Mesenchymal stem cell (in vitro differentiated cells and primary cell): ENCODE measurements at places on chromosomes 11 and 22.
A peak's percentile ranks its signal among the peaks of the same experiment; 100 is the strongest.

DNA sequence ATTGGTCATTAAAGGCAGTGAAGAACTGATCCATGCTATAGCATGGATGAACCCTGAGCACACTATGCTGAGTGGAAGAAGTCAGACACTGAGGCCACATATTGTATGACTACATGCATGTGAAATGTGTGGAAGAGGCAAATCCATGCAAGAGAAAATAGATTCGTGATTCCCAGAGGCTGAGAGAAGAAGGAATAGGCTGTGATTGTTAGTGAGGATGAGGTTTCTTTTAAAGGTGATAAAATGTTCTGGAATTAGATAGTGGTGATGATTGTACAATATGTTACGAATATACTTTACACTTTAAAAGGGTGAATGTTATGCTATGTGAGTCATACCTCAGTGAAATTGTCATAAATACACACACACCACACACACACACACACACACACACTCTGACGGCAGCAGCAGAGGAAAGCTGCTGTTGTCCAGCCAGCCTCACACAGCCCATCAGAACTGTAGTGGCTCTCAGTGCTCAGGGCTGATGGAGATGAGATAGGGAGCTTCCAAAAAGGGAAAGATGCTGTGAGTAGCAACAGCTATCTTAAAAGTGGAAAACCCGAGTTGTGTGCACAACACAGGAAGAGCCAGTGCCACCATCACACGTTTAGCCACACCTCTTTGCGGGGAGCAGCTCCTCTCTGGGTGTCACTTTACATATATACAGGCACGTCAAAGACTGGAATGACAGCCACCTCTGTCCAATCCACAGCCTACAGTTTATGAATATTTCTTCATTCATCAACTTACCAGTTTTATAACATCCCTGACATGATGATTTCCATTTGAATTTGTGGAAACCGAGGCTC is 153.0 kb downstream of the SPATA19 start:
- H3K36me3 ChIP-seq = no peaks in the 10 kb centered on the region

DNA sequence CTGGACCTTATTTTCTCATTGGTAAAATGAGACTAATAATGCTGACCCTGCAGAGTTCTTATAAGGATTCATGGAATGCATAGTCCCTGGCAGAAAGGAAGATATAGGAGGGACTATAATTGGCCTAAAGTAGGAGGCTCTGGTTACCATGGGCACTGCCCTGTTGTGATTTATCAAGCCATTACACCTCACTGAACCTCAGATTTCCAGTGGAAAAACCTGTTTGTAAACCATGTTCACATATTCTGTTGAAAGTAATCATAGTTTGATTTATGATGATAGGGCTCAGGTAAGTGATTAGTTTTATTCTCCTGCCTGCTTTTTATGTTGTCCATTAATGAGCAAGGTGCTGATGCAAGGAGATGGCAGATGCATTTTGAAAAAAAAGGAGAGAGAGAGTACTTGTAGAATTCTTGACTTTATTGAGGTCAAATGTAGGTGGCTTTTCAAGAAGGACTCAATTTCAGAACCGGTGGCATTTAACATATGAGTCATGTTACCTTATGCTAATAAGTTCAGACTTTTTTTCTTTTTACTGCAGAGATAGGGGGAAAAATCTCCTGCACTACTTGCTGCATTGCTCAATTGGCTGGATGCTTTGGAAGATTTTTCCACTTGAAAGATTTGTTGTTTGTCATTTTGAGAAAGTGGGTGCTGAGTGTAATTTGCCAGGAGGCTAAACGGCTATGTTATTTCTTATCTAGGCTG is 14.6 kb downstream of the NF2 start:
- peaks cover 12% of the 10 kb centered on the region for H3K36me3 ChIP-seq
- H3K4me3 ChIP-seq = no peak overlapping the region
- peak overlapping the region; percentile 91 for H3K27ac ChIP-seq
- H3K4me1 ChIP-seq = peaks cover 20% of the 10 kb centered on the region

DNA sequence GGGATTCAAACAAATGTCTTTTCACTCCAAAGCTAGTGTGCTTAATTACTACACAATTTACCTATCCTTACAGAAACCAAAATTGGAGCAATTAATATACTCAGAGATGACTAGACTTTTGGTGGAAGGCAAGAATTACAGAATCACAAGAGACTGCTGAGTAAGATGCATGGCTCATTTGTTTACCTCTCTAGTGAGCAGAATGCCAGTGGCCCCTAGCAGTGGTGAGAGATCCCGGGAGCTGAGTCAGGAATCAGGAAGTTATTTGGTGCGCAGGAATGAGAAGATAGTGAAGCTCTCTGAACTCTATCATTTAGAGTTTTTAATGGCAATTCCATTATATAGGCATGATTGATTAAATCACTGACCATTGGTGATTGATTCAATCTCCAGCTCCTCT is 188.9 kb upstream of the SESN3 start:
- no peaks in the 10 kb centered on the region for H3K4me1 ChIP-seq
- H3K36me3 ChIP-seq = no peaks in the 10 kb centered on the region
- H3K4me3 ChIP-seq = no peak overlapping the region
- no peak overlapping the region for H3K27ac ChIP-seq
- H3K27me3 ChIP-seq = no peaks in the 10 kb centered on the region

GRCh38 chr11:20881328-20882079 is 212.1 kb downstream of the NELL1 start:
- H3K36me3 ChIP-seq = no peaks in the 10 kb centered on the region
- H3K27ac ChIP-seq = no peak overlapping the region
- DNase-seq = no peak
- no peak overlapping the region for H3K4me3 ChIP-seq
- H3K27me3 ChIP-seq = no peaks in the 10 kb centered on the region
- no peaks in the 10 kb centered on the region for H3K4me1 ChIP-seq

- no peak for DNase-seq
- no peaks in the 10 kb centered on the region for H3K36me3 ChIP-seq
- peaks cover 7% of the 10 kb centered on the region for H3K4me1 ChIP-seq
- no peaks in the 10 kb centered on the region for H3K27me3 ChIP-seq
- H3K4me3 ChIP-seq = no peak overlapping the region
Observed at GRCh38 chr11:13294771-13295579, 17.4 kb downstream of the BMAL1 start.

DNA sequence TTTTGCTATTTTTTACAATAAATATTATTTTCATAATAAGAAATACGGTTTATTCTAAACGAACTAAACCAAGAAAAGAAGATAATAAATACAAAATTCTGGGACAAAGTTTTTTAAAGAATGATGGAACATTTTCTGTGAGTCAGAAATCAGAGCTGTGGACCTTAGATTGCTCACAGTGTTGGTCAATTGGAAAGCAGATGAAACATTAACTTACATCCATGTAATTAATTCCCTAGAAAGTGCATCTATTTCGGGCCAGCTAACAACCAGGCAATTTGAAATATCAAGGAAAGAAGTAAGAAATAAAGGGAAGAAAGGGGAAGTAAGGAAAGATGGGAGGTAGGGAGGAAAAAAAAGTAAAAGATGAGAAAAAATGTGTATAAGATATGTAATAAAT is 1569.8 kb upstream of the TENM4 start:
- no peaks in the 10 kb centered on the region for H3K4me1 ChIP-seq
- DNase-seq = no peak
- H3K27me3 ChIP-seq = no peaks in the 10 kb centered on the region
- H3K4me3 ChIP-seq = no peak overlapping the region
- no peaks in the 10 kb centered on the region for H3K36me3 ChIP-seq

DNA sequence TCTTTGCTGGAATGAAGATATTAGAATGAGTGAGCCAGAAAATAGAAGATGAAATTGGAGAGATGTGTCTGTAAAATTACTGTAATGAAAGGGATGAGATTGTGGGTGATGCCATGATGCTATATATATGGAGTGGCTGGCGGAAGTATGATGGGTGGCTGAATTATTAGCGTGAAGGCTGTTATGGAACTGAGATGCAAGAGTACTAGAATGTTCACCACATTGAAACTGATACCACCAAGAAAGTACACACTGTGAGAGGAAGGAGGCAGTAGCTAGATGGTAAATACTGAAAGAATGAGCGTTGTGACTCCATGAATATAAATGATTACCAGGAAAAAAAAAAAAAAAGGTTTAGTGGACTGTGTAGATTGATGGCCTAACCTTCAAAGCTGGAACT is 411.9 kb downstream of the CNTN5 start:
- no peaks in the 10 kb centered on the region for H3K4me1 ChIP-seq
- H3K27me3 ChIP-seq = no peaks in the 10 kb centered on the region
- no peak for DNase-seq
- no peaks in the 10 kb centered on the region for H3K36me3 ChIP-seq
- no peak overlapping the region for H3K4me3 ChIP-seq
- no peak overlapping the region for H3K27ac ChIP-seq

GRCh38 chr11:131810541-131810940 is 440.1 kb downstream of the NTM start:
- H3K4me1 ChIP-seq = no peaks in the 10 kb centered on the region
- no peak overlapping the region for H3K27ac ChIP-seq
- no peaks in the 10 kb centered on the region for H3K36me3 ChIP-seq
- no peak overlapping the region for H3K4me3 ChIP-seq
- DNase-seq = no peak
